ENCODE measurements at places on chromosomes 1 and 21.

DNA sequence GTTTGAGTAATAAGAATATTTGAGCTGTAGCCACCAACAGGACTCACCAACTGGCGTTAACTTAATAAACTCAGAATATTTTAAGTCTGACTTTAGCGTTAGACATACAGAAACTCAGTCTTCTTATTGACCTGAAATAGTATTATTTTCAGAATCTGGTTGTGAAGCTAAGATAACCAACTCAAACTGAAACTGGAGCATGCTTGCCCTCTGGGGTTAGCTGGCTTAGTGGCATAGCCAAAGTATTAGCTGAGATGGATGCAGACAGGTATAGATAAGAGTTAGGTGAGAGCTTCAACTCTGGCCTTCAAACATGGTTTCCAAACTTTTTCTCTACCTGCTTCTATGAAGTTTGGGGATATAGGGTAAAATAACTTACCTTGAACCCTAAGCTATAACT lies 40.5 kb downstream of the AMY1C start:
- no peak for DNase-seq

GRCh38 chr1:21117597-21118001 lies 59.1 kb downstream of the EIF4G3 start:
- DNase-seq: peak; percentile 87

DNA sequence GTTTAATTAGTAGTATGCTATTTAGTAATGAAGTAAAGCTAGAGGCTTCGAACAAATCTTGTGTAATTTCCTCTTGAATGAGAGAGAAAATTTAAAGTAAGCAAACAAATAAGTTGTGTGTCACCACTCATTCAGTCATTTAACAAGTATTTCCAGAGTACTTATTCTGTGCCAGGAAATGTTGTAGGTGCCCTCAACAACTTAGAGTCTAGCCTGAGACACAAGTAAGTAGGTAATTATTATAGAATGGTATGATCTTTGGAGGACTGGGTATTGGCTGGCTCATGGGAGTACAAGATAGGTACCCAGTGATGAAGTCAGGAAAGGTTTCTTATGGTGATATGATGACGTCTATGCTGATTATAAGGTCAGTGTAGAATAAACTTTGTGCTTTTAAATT lies 17.4 kb upstream of the METTL18 start:
- no peak for DNase-seq

- no peak for DNase-seq
These were observed 21.1 kb downstream of the MKNK1 start for GRCh38 chr1:46582972-46583371.

- DNase-seq: peak; percentile 54
These were observed 25.1 kb upstream of the CLIC4 start for GRCh38 chr1:24720152-24720551.

- no peak for DNase-seq
These were observed 20.6 kb downstream of the PGBD2 start for GRCh38 chr1:248926401-248927182.

GRCh38 chr1:168386492-168386891 lies 105.8 kb downstream of the TBX19 start:
- no peak for DNase-seq

GRCh38 chr1:14913482-14914177 lies 239.9 kb upstream of the TMEM51 start:
- no peak for DNase-seq

- DNase-seq: peak; percentile 62
These were observed 220.5 kb upstream of the B3GALT2 start for GRCh38 chr1:193406901-193407300.

Measured in COLO829 (cell line).